Activated CD4-positive, alpha-beta T cell treated with anti-CD3 and anti-CD28 coated beads for 4 hours (primary cell): ENCODE measurements at places on chromosomes 13 and 19.

- no peak for DNase-seq
These were observed 24.6 kb downstream of the CHST8 start for GRCh38 chr19:33646306-33646705.

- no peak for DNase-seq
These were observed 22.0 kb downstream of the LHFPL6 start for GRCh38 chr13:39580881-39581575.

DNA sequence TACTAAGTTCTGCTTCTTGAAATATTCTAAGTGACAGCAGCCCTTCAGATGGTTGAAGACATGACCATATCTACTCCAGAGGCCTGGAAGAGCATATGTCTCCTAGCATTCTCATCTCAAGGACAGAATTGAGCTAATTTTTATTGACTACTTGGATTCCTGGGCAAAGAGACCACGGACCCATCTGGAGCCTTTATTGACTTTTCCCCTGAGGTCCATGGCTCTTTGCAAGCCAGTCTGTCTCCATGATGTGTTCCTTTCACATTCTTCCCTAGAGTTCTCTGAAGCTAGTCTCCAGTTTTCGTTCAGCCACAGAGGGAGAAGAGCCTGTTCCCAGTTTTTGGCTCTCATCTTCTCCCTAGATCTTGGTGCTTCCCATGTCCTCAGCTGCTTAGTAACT, 202.7 kb downstream of the PCCA start:
- DNase-seq, result no peak

DNA sequence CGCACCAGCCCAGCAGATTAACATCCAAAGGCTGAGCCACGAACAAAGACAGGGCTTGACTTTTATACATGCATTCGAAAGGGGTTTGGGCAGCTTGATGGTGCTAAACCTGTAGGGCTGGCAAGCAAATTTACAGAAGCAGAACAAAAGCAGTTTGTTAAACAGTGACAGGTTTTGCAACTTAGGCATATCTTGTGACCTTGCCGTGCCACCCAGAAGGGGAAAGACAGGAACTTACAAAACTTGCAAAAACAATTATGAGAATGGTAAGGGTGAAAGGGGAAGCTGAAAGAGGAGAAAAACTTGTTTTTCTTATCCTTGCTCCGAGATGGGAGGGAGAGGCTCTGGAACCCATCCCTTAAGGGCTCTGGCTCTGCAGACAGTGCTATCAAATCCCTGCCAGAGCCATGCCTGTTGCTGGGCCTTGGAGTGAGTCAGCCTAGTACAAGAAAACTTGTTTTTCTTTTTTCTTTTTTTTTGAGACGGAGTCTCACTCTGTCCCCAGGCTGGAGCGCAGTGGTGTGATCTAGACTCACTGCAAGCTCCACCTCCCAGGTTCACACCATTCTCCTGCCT, 1325.2 kb upstream of the PRR20A start:
- DNase-seq, result no peak

- no peak for DNase-seq
These were observed 78.7 kb downstream of the RNF17 start for GRCh38 chr13:24842549-24843274.

- no peak for DNase-seq
These were observed 238.4 kb downstream of the TUBA3C start for GRCh38 chr13:18943273-18943672.

DNA sequence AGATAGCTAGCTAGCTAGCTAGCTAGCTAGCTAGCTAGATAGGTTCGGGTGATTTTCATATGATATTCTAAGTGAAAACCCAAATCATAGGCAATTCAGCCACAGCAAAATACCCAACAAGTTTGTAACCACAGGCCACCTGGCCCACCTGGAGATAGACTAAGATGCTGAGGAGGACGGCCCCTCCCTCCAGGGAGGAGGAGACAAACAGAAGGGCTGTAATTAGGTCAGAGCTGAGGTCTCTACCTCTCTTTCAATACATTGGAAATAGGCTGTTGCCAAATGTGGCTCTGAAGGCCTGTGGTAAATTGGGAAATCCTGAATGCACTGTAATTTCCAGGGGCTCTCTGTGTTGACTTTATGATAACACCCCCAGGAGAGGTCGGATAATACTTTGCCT, 382.2 kb downstream of the FGF9 start:
- DNase-seq, result no peak

DNA sequence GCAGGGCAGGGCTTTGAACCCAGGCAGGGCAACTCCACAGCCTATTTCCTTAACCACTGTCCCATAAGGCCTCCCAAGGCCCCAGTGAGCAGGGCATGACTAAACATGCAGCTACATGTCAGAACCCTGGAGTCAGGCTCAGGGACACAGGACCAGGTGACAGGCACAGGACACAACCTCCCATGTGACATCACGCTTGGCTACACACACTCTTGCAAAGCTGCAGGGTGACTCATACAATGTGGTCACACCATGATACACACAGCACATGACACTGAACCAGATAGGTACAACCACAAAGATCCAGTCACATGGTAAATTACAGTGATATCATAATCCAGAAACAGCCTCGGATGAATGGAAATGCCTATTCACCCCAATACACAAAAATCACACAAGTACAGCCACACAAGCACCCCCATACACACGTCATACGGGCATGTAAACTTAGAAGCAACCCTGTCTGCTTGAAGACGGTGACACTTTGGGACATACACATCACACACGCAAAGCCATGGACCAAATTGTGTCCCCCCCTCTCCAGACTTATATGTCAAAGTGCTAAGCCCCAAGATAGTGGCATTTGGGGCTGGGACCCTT, 14.5 kb downstream of the KLK4 start:
- no peak for DNase-seq

- DNase-seq, result peak; percentile 65
These were observed 629 bp upstream of the FGF9 start for GRCh38 chr13:21670006-21670882.

- no peak for DNase-seq
These were observed 42.0 kb upstream of the IPO5 start for GRCh38 chr13:97911311-97912138.

DNA sequence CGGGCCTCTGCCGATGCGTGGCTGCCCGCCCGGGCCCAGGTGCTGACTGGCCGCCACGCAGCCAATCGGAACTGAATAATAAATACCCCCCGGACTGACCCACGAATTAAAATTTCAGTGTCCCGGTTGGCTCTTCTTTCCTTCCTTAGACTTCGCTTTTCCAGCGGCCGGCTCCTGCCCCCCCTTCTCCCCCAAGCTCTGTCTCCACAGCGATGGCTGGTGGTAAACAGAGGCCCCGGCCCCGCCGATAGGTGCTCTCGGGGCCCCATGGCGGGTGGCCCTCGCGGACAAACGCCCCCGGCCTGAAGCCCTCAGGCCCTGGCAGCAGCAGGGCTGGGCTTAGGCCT, 2.6 kb downstream of the ZBTB7A start:
- no peak for DNase-seq

GRCh38 chr19:11781295-11782057, 14.7 kb downstream of the ZNF441 start:
- no peak for DNase-seq

GRCh38 chr13:69124996-69125395, 982.6 kb upstream of the ATXN8OS start:
- no peak for DNase-seq

- DNase-seq, result peak; percentile 68
These were observed 776 bp upstream of the NCLN start for GRCh38 chr19:3184847-3185460.

DNA sequence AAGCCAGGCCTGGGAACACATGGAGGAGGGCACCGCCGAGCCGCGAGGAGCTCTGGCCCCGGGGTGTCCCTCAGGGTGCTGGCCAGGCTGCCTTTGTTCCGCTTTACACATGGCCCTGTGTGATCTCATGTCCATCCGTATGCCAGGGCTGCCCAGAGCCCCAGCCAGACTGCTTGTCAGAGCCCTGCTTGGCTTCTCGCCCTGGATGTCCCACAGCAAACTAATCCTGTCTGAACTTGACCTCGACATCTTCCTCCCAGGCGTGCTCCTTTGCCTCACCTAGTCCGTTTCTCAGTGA, 14.3 kb downstream of the BCKDHA start:
- DNase-seq, result no peak

DNA sequence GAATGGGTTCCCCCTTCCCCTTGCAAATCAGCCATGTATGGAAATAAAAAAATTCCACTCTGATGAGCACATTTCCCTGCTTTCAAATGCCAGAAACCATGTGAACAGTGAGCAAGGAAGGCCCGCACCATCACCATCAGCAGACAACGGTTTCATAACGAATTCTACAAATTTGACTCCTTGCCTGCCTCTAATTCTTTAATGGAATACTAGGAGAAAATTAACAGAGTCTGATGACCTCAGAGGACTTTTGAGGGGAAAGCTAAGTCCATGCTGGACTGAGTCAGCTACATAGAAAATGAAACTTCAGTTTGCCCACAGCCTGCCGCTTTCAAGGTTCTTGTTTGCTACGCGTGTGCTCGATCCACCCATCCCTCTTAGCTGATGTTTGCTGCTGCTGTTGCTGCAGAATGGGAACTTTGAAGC, 46.7 kb upstream of the KL start:
- DNase-seq, result no peak

DNA sequence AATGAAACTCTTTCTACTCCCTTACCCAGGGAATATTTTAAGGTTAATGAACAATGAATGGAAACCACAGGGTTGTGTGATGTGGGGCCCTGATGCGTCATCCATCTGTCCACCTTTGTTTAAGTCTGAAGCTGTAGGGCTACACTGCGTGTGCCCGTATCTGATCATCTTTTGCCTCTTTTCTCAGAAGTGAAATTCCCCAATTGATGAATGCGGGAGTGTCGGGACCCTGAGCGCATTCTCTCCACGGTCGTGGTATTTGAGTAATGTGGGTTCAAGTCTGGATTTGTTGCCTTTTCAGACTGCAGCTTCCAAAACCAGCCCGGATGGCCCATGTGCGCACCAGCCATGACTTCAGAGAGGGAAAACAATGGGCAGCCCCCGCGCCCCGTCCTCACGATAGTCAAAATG, 112.3 kb downstream of the COL4A2 start:
- DNase-seq, result no peak

GRCh38 chr19:20664901-20665781, 3.8 kb upstream of the ZNF626 start:
- DNase-seq, result no peak

- DNase-seq, result no peak
These were observed 10.0 kb upstream of the CABP5 start for GRCh38 chr19:48053856-48054255.

DNA sequence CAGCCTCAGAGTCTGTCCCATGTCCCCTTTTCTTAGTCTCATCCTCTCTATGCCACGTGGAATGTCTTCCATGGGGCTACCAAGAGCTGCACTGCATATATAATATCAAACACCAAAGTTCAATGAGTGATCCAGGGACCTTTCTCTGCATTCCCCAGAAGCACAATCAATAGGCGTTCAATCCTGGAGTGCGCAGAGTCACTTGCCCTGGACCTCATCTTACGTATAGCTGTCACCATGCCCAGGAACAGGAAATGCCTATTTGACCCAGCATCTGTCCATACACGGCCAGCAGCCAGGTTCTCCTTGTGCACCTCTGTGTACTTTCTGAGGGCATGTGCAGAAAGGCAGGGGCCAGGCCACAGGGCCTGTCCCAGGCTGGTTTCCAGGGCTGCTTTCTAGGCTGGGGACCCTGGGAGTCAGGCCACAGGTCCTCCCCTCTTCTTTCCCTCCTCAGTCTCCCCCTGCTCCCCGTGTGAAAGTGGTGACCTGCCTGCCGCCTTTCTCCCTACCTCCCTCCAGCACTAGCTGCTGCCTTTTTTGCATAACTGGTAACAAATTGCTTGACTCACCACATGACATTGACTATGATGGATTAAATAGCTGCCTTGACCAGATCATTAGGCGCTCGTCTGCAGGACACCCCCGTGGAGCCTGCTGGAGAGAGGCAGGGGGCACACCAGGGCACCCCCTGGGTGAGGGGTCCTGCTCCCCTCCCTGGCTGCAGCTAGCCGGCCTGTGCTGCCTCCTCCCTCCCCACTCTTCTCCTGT, 222.0 kb downstream of the ZNF536 start:
- DNase-seq, result no peak

DNA sequence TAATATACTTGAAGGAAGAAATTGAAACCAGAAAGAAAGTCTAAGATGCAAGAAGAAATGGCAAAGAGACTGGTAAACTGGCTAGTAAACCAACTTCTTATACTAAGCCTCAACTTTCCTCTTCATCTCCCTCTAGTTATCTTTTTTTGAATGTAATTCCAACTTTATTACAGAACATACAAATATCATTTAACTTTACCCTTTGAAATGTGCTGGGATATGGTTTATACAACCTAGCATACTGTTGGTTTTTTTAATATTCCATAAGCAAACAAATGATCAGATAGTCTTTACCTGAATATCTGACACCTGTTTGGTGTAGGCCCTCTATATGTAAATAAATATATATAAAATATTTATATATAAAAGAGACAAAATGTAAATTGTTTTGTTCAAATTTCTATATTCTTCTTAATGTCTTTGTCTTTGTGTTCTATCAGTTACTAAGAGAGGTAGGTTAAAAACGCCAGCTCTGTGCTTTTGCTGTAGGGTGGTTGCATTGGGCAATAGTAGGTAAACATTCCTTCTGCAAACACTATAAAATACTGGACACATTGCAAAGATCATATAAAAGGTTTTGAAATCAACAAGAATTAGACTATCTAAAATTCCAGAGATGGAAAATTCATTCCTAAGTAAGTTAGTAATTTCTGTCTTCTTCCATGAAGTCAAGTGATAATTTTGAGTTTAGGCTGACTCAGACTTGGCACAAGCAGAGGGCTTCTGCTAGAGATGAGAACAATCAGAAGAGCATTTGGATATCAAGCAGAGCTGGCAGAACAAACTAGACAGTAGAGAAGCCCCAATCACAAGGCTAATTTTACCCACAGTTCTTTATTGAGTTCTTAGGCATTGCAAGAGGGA, 383.3 kb downstream of the RFC3 start:
- DNase-seq, result no peak

- DNase-seq, result no peak
These were observed 331.8 kb downstream of the FOXO1 start for GRCh38 chr13:40334616-40335015.

DNA sequence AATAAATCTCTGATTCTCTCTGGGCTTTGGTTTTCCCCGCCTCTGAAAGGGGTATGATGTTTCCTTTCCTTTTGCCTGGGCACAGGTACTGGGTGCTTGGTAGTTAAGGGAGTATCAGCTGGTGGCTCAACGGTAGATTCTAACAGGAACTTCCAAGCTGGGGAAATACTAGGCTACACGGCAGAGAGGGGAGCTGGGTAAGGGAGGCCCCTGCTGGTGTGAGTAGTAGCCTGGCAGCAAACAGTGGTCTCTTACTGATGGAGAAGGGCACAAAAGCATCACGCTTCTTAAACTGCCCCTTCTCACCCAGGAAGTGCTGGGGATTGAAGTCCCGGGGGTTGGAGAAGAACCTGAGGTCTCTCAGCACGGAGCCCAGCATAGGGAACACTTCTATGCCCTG, 26.9 kb upstream of the CYP2A7 start:
- DNase-seq, result no peak

- no peak for DNase-seq
These were observed 161.6 kb downstream of the ZIC5 start for GRCh38 chr13:99809926-99810325.

DNA sequence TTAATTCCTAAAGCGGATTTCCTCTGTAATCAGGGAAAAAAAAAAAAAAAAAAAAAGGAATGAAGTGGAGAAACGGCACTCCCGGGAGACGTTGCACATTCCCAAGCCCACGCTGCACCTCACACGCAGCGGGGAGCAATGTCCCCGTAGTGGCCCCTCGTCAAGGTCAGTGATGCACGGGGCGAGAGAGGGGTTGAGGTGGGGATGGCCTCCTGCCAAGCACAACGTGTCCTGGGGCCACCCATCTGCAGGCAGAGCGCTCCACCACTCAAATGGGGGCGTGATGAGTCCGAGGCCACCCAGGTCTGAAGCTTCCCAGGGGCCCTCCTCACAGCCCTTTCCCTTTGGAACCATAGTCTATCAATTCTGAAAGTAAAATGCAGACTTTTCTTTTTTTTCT, 15.1 kb downstream of the PLK5 start:
- DNase-seq, result no peak
